ENCODE measurements at places on chromosomes 1 and 21.

- DNase-seq = no peak
Observed at GRCh38 chr1:41662765-41663437, 178.4 kb upstream of the EDN2 start.

DNA sequence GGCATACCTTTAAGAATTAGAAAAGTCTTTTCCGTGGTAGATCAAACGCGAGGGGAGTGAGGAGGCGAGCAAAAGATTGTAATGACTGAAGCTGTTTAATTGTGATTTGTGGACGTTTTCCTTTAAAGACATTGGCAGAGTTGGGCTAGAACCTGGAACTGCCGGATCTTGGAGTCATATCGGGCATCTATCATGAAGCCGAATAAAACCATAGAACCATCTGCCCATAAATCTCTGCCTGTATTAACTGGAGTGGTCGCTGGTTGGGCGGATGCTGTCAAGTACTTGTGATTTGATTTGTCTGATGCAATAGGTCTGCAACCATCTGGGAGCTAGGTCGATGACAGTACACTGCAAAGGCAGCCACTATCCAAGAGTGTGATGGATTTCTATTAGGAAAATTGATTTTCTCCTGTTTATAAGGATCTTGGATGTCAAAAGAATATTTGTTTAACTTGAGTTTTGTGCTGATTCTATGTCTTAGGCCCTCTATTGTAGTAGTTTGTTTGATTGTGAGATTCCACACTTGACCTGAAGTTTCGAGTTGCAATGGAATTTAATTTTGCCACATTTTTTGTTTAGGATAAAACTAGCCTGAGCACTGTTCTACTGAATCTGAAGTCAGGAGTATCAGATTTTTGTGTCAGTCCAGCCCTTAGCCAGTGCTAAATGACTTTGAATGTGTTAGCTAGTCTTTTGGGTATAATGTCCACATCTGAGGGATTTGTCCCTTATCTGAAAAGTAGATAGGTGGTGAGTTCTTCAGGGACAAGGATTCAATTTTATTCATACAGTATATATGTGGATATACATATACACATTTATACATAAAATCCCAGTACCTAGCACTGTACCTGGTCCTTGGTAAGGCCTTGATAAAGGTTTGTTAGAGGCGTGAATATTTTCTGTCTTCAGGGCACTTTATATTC is 1.2 kb downstream of the SARS1 start:
- DNase-seq = peak; percentile 29

DNA sequence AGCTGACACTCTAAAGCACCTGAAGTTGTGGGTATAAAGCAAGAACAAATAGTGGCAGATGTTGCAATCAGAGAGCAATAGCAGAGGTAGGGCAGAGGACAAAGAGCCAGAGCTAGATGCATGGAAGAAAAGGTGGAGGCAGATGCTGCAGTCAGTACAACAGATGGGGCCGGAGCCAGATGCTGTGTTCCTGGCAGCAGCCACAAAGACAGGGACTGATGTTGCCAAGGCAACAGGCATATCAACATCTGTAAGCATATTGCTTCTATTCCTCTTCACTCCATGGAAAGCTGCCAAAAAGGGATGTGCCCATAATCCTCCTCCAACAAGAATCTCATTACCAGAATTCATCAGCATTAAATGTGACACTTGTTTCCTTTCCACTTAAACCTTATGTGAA is 108.0 kb downstream of the TNNI3K start:
- DNase-seq = no peak

DNA sequence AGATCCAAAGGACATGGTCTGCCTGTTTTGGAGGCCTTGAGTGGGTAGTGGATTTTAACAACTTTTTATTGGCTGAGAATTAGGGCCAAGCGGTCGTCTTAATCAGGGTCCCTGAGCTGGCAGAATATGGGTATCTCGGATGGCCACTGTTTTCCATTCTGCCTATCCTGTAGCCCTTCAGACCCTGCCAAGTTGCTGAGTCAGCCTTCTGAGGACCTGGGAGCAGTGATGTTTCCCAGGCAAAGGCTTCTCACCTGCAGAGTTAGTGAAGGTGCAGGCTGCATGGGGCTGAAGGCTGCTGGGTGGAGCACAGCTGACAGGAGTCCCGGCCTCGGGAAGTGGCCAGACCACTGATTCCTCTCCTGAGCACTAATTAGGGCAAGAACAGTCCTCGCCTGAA is 11.4 kb downstream of the RASSF5 start:
- DNase-seq = no peak

DNA sequence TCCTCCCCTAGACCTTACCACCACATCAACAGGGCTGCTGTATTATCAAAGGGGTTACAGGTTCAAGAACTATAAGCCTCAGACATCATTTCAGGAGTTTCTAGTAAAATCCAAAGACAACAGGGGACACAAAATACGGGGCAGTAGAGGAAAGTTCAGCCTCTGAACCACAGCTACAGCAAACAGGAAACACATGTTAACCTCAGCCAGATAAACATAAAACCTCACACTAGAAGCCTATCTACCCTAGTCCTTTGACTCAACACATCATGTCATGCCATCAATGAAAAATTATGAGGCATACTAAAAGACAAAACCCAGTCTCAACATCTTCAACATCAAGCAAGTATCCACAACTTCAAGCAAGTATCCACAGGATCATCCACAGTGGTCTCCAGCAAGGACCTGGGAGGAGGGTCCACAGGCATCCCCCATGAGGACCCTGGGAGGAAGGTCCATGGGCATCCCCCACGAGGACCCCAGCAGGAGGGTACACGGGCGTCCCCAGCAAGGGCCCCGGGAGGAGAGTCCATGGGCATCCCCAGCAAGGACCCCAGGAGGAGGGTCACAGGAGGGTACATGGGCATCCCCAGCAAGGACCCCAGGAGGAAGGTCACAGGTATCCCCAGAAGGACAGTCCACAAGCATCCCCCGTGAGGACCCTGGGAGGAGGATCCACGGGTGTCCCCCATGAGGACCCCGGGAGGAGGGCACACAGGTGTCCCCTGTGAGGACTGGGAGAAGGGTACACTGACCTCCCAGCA is 440.0 kb downstream of the MATN1 start:
- DNase-seq = no peak

- DNase-seq = peak; percentile 57
Observed at GRCh38 chr1:12434174-12434573, 183.8 kb downstream of the DHRS3 start.

DNA sequence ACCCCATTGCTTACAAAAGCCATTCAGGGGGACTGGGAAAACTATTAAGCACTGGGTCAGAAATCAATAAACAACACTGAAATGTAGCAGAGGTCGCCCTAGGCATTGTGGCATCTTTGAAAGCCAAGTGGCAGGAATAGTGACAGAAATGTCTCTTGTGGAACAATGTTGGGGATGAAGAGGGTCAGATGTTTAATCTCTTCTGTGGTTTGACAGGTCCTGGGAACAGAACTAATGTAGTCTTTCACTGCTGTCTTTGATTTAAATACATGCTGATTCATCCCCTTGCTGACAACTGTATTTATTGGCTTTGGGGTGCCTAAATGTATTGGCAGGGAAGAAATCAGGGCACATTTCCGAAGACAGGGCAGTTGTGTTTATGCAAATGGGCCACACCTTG is 194.8 kb downstream of the ATG4C start:
- no peak for DNase-seq

DNA sequence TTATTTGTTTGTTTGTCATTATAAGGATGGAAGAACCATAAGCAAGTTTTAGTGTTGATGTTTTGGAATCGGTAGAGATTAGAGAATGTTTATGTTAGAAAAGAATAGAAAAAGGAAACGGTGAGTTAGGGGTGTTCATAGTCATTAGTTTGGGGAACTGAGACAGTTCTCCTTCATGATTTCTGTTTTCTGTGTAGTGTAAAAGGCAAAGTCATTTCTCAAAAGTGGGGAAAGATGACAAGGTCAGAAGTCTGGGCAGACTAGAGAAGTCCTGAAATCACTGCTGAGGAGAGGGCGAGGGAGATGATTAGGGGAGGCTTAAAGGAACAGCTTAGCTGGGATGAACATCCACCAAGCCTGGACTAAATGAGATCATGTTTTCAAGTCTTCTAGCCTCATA is 498.9 kb downstream of the TTLL7 start:
- DNase-seq = no peak

DNA sequence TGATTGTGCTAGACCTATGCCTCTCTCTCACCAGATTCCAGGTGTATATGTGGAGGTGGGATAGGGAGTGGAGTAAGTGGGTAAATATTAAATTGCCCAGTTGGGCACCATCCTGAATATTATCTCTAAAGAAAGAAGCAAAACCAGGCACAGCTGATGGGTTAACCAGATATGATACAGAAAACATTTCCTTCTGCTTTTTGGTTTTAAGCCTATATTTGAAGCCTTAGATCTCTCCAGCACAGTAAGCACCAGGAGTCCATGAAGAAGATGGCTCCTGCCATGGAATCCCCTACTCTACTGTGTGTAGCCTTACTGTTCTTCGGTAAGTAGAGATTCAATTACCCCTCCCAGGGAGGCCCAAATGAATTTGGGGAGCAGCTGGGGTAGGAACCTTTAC is at the start of gene FCER1A:
FCER1A (plus strand) TSS at position 242 of the 400 bp plus-strand sequence; CDS start at position 271, 29 bp downstream.
- no peak for DNase-seq
